ENCODE measurements at places on chromosomes 1 and 21.

GRCh38 chr1:174337000-174337681 lies 110.6 kb upstream of the GPR52 start:
- DNase-seq = no peak
- H3K27ac ChIP-seq = peak overlapping the region; percentile 8
- no peaks in the 10 kb centered on the region for H3K36me3 ChIP-seq
- no peaks in the 10 kb centered on the region for H3K27me3 ChIP-seq
- no peak overlapping the region for H3K4me3 ChIP-seq

DNA sequence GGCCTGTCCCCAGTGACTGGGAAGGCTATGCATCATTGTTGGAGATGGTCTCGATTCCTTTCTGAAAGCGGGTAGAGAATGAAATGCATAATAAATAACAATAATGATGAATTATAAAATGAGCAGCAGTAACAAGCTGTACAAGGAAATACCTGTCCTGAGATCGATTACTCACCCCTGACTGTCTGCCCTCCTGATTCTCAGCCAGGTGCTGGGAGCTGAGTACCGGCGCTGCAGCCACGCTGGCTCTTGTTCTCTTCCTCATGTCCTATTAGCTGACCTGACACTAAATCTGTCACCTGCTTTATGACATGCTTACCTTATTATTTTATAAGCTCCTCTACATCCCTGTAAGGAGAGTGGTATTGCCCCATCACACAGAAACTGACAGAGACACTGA lies 3.4 kb downstream of the AGPAT3 start:
- peaks cover 64% of the 10 kb centered on the region for H3K27me3 ChIP-seq
- DNase-seq = no peak
- H3K36me3 ChIP-seq = peaks cover 28% of the 10 kb centered on the region
- peaks cover 24% of the 10 kb centered on the region for H3K4me1 ChIP-seq
- no peak overlapping the region for H3K27ac ChIP-seq

GRCh38 chr1:189971656-189972055 lies 506.0 kb downstream of the BRINP3 start:
- no peaks in the 10 kb centered on the region for H3K27me3 ChIP-seq
- no peak for DNase-seq
- no peak overlapping the region for H3K27ac ChIP-seq
- H3K36me3 ChIP-seq = peaks cover 2% of the 10 kb centered on the region
- H3K4me1 ChIP-seq = peaks cover 8% of the 10 kb centered on the region

DNA sequence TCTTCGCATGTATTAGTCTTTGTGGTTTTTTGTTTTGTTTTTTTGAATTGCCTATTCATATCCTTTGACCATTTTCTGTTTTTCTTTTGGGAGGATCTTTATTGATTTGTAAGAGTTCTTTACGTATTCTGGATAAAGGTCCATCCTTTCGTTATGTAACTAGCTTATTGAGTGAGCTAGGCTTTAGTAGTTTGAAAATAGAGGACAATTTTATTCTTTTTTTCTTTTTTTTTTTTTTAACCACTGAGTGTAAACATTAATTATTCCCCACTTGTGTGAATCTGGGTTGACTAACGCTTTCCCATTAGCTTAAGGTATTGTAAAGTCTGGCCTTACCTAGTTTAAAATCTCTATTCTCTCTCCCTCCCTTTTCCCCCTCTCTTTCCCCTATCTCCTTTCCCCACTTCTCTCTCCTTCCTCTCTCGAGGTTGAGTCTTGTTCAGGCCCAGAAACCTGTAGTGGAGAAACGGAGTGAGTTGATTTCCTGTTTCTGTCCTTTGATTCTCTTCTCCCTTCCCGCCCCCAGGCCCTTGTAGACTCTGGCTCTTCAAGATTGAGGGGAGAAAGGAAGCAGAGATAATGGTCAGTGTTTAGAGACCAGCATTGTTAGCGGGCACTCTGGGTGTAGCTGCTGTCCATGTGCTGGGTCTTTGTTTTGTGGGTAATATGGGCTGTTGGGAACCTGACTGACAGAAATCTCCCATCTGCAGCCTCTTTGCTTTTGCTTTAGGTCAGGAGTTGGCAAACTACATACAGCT lies 1.5 kb downstream of the MORC3 start:
- DNase-seq = peak; percentile 8
- peaks cover 36% of the 10 kb centered on the region for H3K36me3 ChIP-seq
- peaks cover 28% of the 10 kb centered on the region for H3K4me1 ChIP-seq

GRCh38 chr1:64235181-64235580 lies 31.8 kb downstream of the UBE2U start:
- H3K36me3 ChIP-seq = no peaks in the 10 kb centered on the region
- H3K4me3 ChIP-seq = no peak overlapping the region
- H3K4me1 ChIP-seq = peaks cover 17% of the 10 kb centered on the region
- no peak overlapping the region for H3K27ac ChIP-seq
- DNase-seq = no peak

DNA sequence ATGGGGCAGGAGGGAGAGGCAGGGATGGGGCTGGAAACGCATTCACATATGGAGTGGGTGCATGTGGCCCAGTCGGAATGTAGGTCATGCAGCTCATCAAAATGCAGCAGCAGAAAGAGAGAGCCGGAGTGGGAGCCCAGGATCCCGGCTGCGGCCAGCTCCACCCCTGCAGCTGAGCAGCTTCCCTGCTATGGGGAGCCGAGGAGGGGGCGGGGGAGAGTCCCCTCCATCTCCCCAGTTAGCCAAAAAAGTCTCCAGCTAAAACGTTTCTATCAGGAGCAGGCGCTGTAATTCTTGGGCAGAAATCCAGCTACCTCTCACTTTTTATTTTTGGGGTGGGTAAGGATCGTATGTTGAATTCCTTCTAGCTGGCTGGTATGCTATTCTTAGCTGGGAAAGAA lies 39.7 kb downstream of the MRPL37 start:
- H3K27me3 ChIP-seq = peaks cover 1% of the 10 kb centered on the region
- no peak for DNase-seq
- peaks cover 20% of the 10 kb centered on the region for H3K4me1 ChIP-seq
- H3K36me3 ChIP-seq = peaks cover 77% of the 10 kb centered on the region
- H3K27ac ChIP-seq = no peak overlapping the region

DNA sequence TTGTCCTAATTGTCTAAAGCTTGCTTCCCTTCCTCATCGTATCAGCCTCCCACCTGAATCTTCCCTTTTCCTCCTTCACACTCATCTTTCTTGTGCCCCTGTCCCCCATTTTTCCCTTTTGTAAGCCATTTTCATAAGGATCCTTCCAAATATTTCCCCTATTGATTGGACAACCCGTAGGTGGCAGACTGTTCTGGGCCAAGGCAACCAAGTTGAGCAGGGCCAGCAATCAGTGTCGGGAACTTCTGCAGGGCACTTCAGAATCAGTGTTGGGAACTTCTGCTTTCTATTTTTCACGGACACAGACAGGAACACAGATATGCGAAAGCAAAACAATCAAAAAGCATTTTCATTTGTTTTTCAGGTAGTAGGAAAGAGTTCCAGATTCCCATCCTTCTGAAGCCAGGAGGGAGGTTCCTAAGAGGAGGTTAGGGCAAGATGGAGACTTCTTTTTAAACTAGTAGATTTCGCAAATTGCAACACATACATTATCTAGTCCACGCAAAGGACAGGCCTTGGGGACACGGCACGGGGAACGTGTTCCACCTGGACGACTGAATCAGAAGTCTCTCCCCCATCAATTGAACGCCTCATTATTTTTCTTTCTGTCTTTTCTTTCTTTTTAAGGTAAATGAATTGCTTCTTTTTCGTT lies 691 bp upstream of the MPZL1 start:
- peaks cover 12% of the 10 kb centered on the region for H3K36me3 ChIP-seq
- H3K4me1 ChIP-seq = peaks cover 51% of the 10 kb centered on the region
- H3K27me3 ChIP-seq = peaks cover 7% of the 10 kb centered on the region

GRCh38 chr1:178051071-178051470 lies 42.8 kb upstream of the RASAL2 start:
- DNase-seq = no peak
- no peak overlapping the region for H3K4me3 ChIP-seq
- no peaks in the 10 kb centered on the region for H3K36me3 ChIP-seq
- H3K27ac ChIP-seq = no peak overlapping the region

- H3K27ac ChIP-seq = no peak overlapping the region
- H3K36me3 ChIP-seq = no peaks in the 10 kb centered on the region
- H3K27me3 ChIP-seq = peaks cover 52% of the 10 kb centered on the region
- no peak overlapping the region for H3K4me3 ChIP-seq
- H3K4me1 ChIP-seq = no peaks in the 10 kb centered on the region
Observed at GRCh38 chr1:25683177-25683576, 66.6 kb downstream of the MAN1C1 start.

DNA sequence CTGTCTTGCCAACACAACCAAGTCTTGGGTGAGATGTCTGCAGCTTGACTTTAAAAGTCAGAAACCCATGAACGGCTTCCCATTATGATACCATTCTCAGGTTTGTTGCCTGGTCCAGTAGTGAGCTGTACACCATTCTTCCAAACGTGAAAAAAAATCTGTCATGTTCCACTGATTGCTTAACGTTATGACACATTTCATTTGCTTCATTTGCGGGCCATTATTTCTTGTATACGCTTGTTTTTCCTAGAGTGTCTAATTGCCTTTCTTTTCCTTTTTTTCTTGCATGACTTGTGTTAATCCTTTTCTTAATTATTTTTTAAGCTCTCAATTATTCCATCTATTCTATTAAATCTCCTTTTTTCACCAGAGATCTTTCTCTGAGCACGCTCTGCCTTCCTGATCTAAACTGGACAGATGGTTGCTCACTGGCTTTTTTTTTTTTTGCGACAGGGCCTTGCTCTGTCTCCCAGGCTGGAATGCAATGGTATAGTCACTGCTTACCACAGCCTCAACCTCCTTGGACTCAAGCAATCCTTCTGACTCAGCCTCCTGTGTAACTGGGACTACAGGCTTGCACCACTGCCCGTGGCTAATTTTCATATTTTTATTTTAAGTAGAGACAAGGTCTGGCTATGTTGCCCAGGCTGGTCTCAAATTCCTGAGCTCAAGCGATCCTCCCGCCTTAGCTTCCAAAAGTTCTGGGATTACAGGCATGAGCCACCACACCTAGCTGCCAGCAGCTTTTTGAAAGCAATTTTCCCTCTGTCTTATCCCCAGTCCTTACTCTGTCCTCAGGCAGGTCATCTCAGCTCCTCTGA lies 31.7 kb upstream of the CAMTA1 start:
- no peaks in the 10 kb centered on the region for H3K36me3 ChIP-seq
- no peak overlapping the region for H3K27ac ChIP-seq
- no peak overlapping the region for H3K4me3 ChIP-seq
- DNase-seq = no peak

- H3K36me3 ChIP-seq = no peaks in the 10 kb centered on the region
- no peaks in the 10 kb centered on the region for H3K4me1 ChIP-seq
- H3K4me3 ChIP-seq = no peak overlapping the region
- no peak for DNase-seq
- H3K27ac ChIP-seq = no peak overlapping the region
- peaks cover 9% of the 10 kb centered on the region for H3K27me3 ChIP-seq
Observed at GRCh38 chr1:166813508-166814223, 25.6 kb upstream of the POGK start.

DNA sequence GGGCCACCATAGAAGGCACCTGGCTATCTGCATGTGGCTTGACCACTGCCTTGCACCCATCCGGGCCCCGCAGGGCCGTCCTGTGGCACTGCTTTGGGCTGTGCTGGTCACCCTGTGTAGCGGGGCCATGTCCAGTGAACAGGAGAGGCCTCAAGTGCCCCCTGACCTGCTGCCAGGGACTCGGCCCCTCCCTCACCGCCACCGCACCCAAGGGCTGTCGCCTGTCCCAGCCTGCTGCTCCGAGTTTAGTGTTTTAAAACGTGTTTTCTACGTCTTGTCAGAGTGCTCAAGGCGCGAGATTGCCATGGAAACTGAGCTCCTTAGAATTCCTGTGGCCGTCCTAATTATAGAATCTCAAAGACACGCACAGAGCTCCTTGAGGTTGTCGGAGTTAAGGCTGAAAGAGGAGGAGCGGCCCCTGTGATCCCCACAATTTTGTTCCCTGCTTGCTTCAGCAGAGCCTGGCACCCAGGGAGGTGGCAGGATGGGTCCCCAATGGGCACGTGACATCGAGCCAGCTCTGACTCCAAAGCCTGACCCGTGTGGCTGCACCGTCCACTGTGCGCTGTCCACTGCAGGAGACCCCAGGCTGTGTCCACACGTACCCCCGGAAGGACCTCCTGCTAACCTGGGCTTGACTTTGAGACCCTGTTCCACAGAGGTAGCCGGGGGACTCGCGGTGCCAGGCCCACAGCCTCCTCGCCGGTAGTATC lies 66.2 kb downstream of the FAAP20 start:
- H3K36me3 ChIP-seq = no peaks in the 10 kb centered on the region
- no peaks in the 10 kb centered on the region for H3K27me3 ChIP-seq
- H3K4me3 ChIP-seq = no peak overlapping the region
- H3K4me1 ChIP-seq = peaks cover 35% of the 10 kb centered on the region
- H3K27ac ChIP-seq = peak overlapping the region; percentile 49
- no peak for DNase-seq

GRCh38 chr1:162913345-162913744 lies 52.4 kb upstream of the CCDC190 start:
- no peak for DNase-seq
- H3K27me3 ChIP-seq = peaks cover 7% of the 10 kb centered on the region
- no peak overlapping the region for H3K4me3 ChIP-seq
- peaks cover 18% of the 10 kb centered on the region for H3K36me3 ChIP-seq
- peaks cover 23% of the 10 kb centered on the region for H3K4me1 ChIP-seq

GRCh38 chr1:116494745-116495144 lies 76.1 kb downstream of the CD58 start:
- no peak for DNase-seq
- H3K36me3 ChIP-seq = no peaks in the 10 kb centered on the region
- H3K4me1 ChIP-seq = peaks cover 50% of the 10 kb centered on the region
- no peak overlapping the region for H3K4me3 ChIP-seq
- H3K27ac ChIP-seq = no peak overlapping the region

DNA sequence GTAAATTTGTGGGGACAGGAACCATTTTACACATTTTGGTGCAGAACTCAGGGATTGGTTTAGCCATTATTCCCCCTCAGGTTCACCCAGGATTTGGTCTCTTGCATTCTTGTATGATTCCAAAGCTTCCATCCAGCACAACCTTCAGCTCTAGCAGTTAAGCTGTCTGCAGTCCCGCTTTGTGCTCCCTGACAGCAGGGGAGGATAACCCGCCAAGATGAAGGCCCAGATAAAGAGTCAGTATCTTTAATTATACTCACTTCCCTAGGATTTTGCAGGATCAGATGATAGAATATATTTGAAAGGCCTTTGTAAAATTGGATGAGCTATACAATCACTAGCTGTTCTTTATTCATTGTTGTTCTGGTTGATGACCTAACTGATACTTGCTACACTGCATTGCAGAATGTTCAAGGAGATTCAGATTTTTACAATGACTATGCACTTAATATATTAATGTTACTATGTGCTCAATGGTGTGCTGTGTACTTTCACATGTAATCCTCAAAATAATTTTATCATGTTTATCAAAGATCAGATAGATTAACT lies 49.8 kb downstream of the SLC16A1 start:
- no peak for DNase-seq
- no peak overlapping the region for H3K4me3 ChIP-seq
- H3K27me3 ChIP-seq = no peaks in the 10 kb centered on the region
- H3K36me3 ChIP-seq = peaks cover 60% of the 10 kb centered on the region
- peaks cover 24% of the 10 kb centered on the region for H3K4me1 ChIP-seq

Measured in nephron progenitor cell (in vitro differentiated cells).